Fibroblast of mammary gland (primary cell): ENCODE measurements at places on chromosomes 12 and 14.

DNA sequence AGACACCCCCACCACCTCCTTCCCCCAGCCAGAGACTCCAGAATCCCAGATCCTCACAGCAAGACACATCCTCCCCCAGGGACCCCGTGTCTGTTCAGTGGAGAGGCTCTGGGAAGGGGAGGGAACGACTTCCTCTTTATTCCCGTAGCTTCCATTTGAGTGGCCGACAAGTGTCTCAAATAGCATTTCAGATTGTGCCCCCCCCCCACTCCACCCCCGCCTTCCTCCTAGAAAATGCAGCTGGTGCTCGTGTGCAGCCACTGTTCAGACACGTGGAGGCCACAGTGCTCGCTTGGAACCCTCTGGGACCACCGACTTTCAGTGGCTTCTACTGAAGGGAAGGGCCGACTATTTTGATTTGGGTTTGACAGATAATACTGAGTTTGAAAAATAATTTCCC is 14.3 kb downstream of the PPP2R5C start:
- DNase-seq, result no peak

DNA sequence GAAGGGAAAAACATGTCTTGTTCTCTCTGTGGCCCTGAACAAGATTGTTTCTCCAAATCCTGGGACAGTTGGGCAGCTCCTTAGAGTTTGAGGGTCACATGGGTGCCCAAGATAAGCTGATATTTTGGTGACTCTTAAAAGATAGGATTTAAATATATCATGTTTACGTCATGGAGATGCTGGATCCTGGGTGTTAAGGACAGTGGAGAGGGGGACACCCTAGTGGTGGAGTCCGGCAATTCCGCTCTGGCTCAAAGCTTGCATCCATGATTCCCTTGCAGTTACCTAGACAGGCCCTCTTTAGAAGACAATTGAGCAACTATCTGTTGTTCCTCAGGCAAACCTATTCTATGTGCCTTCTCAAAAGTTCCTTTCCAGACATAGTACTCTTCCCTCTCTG is 101.8 kb downstream of the CMKLR1 start:
- DNase-seq, result peak; percentile 1

GRCh38 chr14:103713304-103714062 is 1.8 kb downstream of the XRCC3 start:
- no peak for DNase-seq

DNA sequence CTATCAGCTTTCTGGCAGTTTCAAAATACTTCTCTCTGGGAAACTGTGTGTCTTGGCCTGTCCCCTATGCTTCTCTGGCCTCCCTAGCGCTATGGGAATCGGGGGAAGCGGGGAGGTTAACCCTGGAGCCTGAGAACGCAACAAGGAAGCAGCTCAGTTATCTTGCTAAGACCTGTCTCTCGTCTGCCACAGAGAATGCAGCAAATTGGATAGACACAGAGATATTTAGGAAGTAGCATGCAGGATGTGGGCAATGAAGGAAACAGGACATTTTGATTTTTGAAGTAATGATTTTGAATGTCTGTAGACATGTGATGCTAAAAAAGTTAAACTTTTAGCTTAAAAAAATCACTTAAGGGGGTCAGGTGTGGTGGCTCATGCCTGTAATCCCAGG is 6.6 kb upstream of the CALCOCO1 start:
- DNase-seq, result no peak

DNA sequence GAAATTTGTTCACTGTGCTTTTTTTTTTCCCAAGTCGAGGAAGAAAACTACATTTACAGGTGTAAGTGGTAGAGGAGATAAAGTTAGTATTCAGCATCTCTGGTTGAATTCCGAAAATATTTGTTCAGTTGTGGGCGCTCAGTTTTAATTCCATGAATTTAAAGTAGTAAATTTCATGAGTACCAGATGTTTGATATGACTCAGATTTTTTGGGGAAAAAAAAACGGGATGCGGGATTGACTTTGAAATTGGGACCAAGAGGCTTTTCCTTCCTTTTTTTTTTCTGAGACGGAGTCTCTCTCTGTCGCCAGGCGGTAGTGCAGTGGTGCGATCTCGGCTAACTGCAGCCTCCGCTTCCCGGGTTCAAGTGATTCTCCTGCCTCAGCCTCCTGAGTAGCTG is 1.6 kb downstream of the TULP3 start:
- peak; percentile 82 for DNase-seq

DNA sequence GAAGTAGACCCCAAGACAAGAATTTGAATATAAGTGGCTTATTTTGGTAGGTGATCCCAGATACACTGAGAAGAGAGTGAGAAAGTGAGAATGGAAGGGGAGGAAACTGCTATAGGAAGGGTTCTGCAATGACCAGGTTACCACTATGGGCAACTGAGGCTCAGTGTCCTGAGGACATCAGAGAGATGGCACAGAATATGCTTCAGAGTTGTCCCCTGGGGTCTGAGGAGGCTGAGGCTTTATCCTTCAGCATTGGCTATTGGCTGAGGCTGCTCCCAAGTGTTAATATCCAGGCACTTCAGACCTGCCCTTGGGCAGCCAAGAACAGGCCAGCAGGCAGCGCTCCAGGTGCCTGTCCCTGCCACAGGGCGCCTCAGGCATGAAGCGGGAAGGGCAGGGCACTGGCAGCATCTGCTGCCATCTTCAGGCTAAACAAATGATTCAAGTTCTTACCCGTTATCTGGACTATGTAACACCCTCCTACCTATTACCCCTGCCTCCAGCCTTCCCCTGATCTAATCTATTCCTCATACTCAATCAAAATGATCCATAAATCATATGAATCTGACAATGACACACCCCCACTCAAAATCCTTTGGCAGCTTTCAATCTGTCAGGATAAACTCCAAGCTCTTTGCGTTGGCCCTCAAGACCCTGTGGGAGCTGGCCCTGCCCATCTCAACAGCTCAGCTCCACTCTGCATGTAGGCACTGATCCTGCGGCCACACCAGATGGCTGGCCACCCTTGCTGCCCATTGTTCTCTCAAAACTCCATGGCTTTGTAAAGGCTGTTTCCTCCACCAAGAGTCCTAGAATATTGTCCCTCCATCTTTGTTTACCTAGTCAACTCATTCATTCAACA is 42.4 kb downstream of the CKAP4 start:
- no peak for DNase-seq

GRCh38 chr12:69440016-69440415 is 30.2 kb upstream of the FRS2 start:
- no peak for DNase-seq

GRCh38 chr14:61608245-61609165 is 86.8 kb upstream of the HIF1A start:
- peak; percentile 54 for DNase-seq

DNA sequence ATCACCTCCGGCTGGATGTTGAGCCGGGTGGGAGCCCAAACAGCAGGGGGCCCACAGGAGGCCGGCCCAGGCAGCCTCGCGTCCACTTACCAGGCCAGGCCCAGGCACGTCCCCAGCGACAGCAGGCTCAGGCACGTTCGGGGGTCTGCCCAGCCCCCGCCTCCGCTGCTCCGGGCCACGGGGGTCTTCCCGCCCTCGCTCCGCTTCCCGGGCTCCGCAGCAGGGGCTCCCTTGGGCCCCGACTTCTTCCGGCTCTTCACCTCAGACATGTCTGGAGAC is 216 bp downstream of the IKBIP start:
- no peak for DNase-seq

DNA sequence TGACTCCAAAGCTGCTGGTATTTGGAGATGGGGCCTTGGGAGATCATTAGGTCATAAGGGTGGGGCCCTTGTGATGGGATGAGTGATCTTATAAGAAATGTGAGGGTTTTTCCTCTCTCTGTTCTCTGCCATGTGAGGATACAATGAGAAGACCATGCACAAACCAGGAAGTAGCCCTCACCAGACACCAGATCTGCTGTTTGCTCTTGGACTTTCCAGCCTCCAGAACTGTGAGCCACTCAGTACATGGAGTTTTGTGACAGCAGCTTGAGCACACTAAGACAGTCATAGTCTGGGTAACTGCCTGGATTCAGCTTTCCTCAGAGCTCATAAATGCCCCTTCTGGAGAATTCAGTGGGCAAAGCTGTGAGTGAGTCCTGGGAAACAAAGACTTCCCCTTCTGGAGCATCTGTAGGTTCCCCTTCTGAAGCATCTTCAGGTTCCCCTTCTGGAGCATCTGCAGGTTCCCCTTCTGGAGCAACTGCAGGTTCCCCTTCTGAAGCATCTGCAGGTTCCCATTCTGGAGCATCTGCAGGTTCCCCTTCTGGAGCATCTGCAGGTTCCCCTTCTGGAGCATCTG is 11.0 kb upstream of the PPP4R3A start:
- DNase-seq, result no peak

- DNase-seq, result peak; percentile 57
These were observed 242.5 kb upstream of the ARHGAP5 start for GRCh38 chr14:31834616-31835015.

DNA sequence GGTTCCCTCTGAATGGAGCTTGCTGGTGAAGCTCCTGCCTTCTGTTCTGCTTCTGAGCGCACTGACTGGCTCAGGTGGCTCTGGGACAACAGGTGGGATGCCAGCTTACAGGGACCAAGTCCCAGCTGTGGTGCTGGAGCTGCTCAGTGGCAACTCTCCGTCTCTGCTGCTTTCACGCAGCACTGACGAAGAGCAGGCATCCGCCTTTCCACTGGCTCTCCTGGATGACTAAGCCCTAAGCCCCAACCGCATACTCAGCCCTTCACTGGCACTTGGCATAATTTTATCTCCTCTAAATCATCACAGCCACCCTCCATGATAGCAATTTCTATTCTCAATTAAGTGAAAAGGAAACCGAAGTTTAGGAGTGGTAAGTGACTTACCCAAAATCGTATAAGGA is 3.7 kb upstream of the RTL1 start:
- DNase-seq, result no peak

DNA sequence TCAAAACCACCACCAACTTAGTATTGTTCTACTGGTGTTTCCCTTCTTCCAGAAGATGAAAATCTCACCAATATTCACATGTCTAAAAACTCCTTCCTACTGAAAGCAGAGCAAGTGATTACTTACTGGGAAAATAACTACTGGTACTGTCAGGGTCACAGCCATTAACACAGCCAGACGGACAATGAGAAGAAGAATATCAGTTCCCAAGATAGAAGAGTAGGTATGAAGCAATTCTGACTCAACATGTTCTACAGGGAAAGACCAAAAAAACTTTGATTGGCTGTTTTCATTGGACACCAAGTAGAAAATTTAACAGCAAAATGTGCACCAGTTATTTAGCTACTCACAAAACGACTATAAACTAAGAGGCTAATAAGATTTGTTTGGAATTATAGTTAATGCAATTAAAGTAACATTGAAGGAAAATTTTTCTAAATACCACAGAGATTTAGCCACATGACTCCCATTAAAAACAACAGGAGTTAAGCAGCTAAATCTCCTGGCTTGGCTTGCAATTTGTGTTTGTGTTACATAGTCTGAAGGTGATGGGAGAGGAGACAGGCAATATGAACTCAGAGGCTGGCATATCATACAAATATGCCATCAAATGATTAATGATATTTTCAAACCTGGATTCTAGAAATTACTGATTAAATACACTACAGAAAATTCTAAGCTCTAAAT is 9.5 kb downstream of the SLC38A2 start:
- peak; percentile 67 for DNase-seq

- DNase-seq, result peak; percentile 82
These were observed 32.4 kb downstream of the AK7 start for GRCh38 chr14:96424109-96424989.

DNA sequence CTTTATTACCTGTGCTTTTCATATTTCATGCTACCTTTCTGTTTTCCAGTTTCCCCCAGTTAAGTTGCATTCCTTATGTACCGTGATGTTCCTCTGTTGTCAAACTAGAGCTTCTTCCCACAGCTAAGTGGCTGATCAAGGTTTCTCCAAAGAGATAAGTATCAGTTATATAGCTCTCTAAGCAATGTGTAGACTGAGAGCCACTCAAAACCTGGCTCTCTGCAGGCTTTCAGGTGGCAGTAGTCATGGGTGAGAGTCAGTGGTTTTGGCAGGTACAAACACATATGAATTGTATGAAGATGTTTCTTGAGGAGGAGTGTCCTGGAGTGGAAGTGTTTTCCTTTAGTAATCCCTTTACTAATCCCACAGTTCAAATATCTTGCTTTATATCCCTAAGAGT is 28.4 kb downstream of the TXNRD1 start:
- no peak for DNase-seq

DNA sequence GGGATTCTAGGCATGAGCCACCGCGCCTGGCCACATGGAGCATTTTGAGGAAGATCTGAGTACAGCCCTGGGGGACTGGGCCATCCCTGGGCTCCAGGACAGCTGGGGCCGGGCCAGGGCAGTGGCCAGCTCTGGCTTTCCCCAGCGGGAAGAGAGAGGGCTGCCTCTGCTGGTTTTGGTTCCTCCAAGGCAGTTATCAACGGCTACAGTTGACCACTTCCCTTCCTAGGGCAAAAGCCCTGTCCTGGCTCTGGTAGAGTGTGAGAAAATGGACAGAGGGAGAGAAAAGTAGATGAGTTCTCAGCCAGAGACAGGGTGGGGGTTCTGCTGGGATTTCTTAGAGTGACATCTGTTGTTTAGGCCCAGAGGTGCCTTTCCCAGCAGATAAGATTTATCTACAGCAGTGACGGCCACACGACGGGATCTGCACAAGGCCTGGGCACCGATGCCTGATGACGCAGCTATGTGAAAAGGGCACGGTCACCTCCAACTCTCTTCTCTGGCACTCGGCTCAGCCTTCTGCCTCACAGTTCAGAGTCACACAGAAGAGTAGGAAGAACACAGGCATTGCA is 5.5 kb upstream of the HVCN1 start:
- no peak for DNase-seq

DNA sequence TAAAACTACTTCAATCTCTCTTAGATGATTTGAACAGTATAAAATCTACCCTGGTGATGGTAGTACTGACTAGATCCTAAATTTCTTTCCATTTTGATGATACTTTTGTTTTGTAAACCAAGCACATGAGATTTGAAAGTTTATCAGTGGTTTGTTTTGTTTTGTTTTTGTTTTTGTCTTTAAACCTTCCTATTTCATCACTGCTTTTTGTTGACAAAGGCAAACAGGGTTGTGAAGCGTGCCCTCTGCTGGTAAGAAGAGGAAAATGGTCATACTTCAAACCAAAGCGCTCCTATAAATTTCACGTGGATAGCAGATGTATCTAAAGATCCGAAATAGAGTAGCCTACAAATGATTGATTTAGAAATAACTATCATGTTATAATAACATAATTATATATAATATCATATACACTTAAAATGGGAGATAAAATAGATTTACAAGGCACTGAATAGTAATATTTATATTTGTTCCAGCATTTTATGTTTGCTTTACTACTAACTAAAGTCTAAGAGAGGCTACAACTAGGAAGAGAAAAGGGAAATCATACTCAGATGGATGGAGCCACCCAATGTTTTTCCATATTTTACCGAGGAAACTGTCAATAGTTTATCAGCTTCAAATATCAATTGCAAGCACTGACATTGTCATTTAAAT is 254.0 kb upstream of the USP15 start:
- DNase-seq, result peak; percentile 48

DNA sequence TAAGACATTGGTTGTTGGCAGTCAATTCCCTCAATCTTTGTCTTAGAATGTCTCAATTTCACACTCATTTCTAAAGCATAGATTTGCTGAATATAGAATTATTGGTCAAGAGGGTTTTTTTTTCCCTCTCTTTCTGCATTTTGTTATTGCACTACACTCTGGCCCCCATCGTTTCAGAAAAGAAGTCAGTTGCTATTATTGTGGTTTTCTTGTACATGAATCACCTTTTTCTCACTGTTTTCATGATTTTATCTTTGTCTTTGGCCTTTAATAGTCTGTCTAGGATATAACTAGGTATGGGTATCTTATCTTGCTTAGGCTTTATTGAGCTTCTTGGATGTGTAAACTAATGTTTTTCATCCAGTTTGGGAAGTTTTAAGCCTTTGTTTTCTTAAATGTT is 194.3 kb upstream of the DAAM1 start:
- no peak for DNase-seq
